ENCODE measurements at places on chromosomes 1 and 21.

GRCh38 chr1:168362991-168363390 lies 82.3 kb downstream of the TBX19 start:
- DNase-seq, result no peak

GRCh38 chr1:223142269-223142668 lies 779 bp downstream of the TLR5 start:
- no peak for DNase-seq

GRCh38 chr1:235659186-235659771 lies 9.7 kb upstream of the GNG4 start:
- DNase-seq, result no peak

DNA sequence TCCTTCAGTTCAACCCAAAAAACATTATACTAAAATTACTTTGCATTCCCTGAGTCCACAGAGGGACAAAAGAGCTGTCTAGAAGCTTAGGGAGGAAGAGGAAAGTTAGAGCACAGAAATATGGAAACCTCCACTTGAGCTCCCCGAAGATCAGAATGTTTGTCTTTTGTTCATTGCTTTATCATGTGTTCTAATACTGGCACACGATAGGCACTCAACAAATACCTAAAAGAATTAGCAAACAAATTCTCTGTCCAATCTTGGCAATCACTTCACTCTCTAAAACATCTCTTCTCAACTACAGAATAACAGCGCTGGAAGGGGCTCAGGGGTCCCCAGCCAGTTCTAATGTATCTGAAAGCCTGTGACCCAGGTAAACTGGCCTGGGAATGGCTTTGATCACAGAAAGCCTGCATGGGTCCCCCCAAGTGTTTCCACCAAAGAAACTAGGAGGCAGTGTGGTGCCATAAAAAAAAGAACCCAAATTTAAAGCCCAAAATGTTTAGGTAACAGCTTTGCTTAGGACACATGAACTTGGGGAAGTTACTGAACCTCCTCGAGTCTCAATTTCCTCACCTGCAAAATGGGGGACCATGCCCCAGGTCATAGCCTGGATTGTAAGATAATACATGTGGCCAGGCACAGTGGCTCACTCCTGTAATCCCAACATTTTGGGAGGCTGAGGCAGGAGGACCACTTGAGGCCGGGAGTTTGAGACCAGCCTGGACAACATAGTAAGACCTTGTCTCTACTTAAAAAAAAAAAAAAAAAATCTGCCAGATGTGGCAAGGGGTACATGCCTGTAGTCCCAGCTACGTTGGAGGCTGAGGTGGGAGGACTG lies 45.8 kb downstream of the SSBP3 start:
- DNase-seq, result peak; percentile 49

GRCh38 chr1:185929776-185930175 lies 195.6 kb downstream of the HMCN1 start:
- no peak for DNase-seq

DNA sequence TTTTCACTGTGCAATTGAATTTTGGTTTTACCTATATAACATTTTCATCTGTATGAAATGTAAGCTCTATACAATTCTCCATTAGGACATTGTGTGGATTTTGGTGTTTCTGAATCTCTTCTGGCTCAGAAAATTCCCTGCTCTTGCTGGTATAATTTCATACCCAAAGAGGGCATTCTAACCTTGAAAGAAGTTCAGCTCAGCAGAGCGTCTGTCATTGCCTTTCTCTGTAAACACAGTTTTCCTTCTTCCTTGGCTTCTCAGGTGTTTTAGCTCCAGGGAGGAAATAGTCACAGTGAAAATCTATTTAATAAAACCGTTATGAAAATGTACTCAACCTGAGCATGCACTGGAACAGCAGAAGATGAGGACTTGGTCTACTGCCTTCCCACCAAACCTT lies 16.0 kb downstream of the DISC1 start:
- DNase-seq, result no peak

GRCh38 chr1:60895252-60895651 lies 187.1 kb upstream of the NFIA start:
- peak; percentile 59 for DNase-seq

GRCh38 chr21:44897326-44898010 lies 23.2 kb downstream of the ITGB2 start:
- no peak for DNase-seq

DNA sequence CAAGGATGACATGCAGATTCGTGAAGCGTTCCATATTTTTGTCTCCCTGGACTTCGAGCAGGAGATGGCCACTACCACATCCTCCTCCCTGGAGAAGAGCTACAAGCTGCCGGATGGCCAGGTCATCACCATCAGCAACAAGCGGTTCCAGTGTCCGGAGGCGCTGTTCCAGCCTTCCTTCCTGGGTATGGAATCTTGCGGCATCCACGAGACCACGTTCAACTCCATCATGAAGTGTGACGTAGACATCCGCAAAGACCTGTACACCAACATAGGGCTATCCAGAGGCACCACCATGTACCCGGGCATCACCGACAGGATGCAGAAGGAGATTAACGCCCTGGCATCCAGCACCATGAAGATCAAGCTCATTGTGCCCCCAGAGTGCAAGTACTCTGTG lies 3.3 kb downstream of the TMEM222 start:
- DNase-seq, result no peak

- DNase-seq, result no peak
Observed at GRCh38 chr1:214402613-214403083, 121.7 kb downstream of the SMYD2 start.

GRCh38 chr1:54708385-54708784 lies 7.3 kb upstream of the TTC4 start:
- no peak for DNase-seq

- DNase-seq, result no peak
Observed at GRCh38 chr1:77706321-77706720, 23.9 kb upstream of the ZZZ3 start.

GRCh38 chr1:50989694-50990093 lies 19.6 kb downstream of the CDKN2C start:
- no peak for DNase-seq

- no peak for DNase-seq
Observed at GRCh38 chr1:41658431-41659158, 174.1 kb upstream of the EDN2 start.

GRCh38 chr1:168386949-168387586 lies 106.4 kb downstream of the TBX19 start:
- no peak for DNase-seq

DNA sequence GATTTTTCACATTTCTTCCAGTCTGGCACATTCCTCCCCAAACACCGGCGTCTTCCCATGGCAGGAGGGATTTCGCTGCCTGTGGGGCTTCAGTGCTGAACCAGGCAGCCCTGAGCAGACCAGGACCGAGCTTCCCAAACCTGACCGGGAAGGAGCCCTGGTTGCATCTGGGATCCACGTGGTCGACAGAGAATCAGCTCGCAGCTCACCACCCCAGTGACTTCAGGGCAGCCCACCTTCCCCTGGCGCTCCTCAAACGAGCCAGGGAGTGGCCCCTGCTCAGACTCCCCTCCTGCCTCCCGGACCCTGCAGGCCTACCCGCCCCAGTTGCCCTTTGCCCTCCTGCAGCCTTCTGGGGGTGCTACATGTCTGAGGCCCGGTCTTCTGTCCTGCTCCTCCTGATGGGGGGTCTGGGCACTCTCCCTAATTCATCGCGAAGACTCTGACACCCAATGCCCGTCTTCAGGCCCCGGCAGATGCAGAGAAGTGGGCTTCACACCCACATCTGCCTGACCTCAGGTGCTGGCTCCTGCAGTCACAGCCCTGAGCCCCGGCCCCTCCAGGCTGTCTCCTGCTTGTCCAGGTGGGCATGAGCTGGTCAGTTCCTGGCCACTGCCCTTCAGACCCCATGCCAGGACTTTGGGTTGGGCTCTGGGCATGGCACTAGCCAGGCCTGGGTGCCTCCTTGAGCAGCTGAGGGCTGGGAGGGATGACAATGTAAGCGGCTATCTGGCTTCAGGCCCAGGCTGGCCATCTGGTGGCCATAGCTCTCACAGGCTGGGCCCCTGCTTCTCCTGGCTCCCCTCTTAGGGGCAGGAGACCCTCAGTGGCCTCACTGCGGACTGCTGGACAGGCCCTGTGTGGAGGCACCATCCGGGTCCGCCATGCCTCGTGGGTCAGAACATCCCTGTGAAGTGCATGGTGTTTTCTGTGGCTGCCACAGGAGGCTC lies 26.1 kb upstream of the PRSS38 start:
- no peak for DNase-seq

GRCh38 chr1:235859789-235860188 lies 6.9 kb downstream of the LYST start:
- DNase-seq, result no peak

GRCh38 chr1:203860396-203861025 lies 888 bp upstream of the SNRPE start:
- DNase-seq, result no peak

DNA sequence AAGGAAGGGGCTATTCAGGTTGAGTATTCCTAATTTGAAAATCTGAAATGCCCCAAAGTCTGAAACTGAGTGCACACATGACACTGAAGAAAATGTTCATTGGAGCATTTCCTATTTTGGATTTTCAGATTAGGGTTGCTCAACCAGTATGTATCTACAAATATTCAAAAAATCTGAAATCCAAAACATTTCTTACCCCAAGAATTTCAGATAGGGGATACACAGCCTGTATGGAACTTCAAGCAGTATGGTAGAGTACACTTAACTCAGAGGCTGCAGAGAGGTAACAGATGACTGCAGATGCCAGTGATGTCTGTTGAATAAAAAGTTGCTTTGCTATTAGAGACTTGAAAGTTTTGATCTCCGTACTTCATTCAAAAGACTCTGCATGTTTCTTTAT lies 19.0 kb downstream of the YTHDF2 start:
- no peak for DNase-seq

- no peak for DNase-seq
Observed at GRCh38 chr1:22330760-22331119, 120.9 kb upstream of the ZBTB40 start.

GRCh38 chr1:205291596-205291995 lies 29.9 kb downstream of the NUAK2 start:
- DNase-seq, result no peak

DNA sequence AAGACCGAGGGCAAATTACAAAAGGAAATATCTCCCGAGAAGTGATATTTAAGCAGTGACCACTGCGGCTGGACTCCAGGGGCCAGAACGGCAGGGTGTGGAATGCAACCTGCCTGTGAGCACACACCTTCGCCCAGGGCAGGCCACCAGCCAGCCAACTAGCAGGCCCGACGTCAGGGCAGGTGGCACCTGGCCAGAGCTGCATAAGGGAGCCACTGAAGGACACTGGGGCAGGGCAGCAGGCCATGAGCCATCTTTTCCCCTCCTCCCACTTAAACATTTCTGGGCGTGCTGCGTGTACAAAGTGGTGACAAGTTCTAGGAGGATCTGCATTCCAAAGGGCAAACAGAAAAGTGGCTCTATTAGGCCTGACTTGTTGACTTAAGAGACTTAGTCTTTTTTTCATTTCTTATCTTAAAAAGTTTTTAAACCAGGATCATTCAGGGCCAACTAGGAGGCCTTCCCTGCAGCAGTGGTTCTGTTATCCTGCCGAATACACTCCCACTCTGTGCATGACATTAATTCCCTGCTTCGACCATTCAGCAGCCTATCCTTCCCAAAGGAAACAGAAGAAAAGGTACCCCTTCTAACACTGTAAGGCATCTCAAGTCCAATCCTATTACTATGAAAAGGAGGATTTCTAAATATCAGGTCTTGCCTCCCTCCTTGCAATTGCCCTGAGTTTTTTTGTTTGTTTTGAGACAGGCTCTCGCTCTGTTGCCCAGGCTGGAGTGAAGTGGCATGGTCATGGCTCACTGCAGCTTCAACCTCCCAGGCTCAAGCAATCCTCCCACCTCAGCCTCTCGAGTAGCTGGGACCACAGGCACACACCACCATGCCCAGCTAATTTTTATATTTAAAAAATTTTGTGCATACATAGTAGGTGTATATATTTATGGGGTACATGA lies 96.3 kb downstream of the BCAR3 start:
- no peak for DNase-seq

- DNase-seq, result peak; percentile 59
Observed at GRCh38 chr1:10033359-10033845, 644 bp downstream of the UBE4B start.

GRCh38 chr1:165828103-165828668 lies 772 bp downstream of the UCK2 start:
- DNase-seq, result peak; percentile 38

- no peak for DNase-seq
Observed at GRCh38 chr1:111754984-111755330, 744 bp upstream of the DDX20 start.

GRCh38 chr1:94061513-94062443 lies 59.2 kb downstream of the ABCA4 start:
- DNase-seq, result peak; percentile 30

GRCh38 chr1:179251675-179252074 lies 22.2 kb upstream of the ABL2 start:
- DNase-seq, result no peak

DNA sequence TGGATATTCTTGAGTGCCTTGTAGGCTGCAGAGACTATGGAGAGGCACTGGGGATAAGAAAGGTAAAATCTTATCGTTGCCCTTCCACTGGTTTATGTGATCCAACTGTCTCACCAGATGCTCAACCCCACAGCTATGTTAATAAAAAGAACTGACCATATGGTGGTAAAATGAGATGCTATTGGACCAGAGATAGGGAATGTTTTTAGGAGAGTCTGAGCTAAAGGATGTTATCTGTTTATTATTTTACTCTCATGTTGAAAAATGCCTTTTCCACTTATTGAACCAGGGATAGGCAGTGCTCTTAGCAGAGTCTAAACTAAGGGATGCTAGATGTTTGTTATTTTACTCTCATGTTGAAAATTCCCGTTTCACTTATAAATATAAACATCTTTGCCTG lies 172.8 kb upstream of the GREM2 start:
- DNase-seq, result no peak

GRCh38 chr1:3910049-3910731 lies 10.1 kb upstream of the C1orf174 start:
- DNase-seq, result no peak

- no peak for DNase-seq
Observed at GRCh38 chr21:28172376-28172775, 820.3 kb downstream of the LTN1 start.

DNA sequence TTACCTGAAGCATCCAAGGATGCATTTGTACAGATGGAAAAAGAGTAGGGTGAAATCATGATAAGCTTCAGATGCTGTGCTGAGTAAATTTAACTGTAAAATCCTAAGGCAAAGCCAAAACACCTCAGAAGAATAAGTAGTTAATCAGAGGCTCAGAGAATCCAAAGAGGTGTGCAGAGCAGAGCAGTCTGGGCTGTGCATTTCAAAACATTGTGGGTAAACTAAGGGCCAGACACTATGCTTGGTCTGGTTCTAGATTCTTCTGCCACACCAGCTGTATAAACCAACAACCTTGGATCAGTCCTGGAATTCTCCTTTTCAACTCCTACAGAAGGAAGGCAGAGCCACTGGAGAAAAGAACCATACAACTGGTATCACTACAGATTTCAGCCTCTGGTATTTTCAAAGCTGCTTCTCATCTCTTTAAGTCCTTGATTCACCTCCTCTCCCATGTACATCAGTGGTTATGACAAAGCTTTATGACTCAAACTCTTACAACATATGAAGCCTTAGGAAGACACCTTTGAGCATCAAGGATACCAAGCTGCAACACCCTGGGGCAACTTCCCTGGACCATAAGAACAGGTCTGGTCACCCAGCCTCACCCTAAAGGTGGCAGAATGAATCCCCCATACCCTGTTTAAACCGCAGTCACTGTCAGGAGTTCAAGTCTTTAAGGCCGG lies 11.6 kb upstream of the HIPK1 start:
- peak; percentile 47 for DNase-seq
